ENCODE measurements at places on chromosomes 3 and 15.

GRCh38 chr15:40545457-40545856, 19.4 kb downstream of the CCDC32 start:
- DNase-seq, result no peak

- no peak for DNase-seq
These were observed 746.4 kb upstream of the NR2F2 start for GRCh38 chr15:95584088-95584487.

- DNase-seq, result no peak
These were observed 418.2 kb downstream of the EPHA3 start for GRCh38 chr3:89525609-89526008.

DNA sequence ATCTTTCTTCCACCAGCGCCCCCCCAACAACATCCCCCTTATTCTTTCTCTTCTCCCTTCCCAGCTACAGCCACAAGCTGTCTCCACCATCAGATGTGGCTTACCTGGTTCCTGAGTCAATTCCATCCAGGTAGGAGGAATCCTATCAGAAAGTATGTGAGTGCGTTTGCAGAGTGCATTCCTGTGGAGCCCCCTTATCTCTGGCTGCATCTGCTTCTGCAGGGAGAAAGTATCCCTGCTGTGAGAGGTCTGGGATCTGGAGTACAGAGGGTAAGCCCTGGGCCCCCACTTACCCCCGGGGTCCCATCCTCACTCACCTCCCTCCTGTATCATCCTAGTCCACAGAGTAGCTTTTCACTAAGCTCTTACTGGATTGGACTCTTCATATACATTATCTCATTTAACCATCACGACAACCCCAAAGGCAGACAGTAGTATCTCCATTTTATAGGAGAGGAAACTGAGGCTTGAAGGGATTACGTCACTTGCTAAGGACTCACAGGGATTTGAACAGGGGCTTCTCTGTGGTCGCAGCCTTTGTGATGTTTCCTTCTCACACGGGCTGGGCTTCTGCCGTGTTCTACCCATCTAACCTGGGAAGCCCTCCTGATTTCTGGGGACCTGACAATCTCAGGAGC, 22.2 kb upstream of the MAGEF1 start:
- DNase-seq, result no peak

GRCh38 chr3:195033531-195034091, 237.3 kb downstream of the XXYLT1 start:
- no peak for DNase-seq

DNA sequence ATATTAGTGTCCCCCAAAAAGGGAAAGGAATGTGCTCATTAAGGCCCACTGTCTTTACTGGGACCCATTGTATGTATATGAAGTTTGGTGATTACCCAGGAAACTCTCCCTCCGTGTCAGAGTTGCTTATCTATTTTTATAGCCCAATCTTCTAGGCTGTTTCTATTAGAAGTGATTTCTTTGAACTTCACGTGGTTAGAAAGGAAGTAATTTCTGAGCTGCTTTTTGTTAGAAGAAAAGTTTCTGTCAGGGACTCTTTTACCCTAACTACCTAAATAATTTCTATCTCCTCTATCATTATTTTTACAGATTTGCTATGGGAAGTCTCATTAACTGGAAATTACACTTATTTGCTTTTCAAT, 17.7 kb upstream of the SENP7 start:
- no peak for DNase-seq

DNA sequence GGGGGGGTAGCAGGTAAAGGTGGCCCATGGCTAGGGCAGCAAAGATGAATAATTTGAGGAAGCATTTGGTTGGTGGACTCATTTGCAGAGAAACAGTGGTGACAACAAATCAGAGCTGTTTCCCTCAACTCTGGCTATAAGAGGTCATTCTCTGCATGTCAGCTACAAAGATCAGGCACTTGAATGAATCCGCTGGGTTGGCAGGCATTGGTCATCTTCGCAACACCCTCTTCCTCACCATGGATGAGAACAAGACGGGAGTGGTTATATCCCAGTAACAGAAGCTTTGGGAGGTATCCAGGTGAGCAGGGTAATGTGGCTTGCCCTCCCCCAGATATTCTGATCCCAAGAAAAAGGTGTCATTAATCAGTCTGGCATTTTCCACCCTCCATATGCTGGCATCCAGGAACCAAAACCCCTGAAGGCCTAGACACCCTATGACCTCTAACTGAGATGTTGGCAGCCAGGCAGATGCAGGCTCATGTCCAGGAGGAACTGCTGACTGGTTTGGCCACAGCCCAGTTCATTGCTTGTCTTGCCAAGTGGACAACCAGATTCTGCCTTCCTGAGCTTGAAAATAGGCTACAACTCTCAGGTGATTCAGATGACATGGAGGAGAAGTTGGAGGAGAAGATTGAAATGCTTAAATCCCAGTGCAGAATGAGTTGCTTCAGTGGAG, 108.9 kb upstream of the TRIM42 start:
- DNase-seq, result no peak

GRCh38 chr3:100533176-100533575, 40.8 kb downstream of the TMEM45A start:
- no peak for DNase-seq

GRCh38 chr3:120909602-120909878, 1.5 kb downstream of the STXBP5L start:
- DNase-seq, result no peak

- no peak for DNase-seq
These were observed 39.1 kb downstream of the CFAP91 start for GRCh38 chr3:119741657-119742590.

- DNase-seq, result peak; percentile 39
These were observed 35.0 kb upstream of the ABHD17C start for GRCh38 chr15:80660119-80660518.

DNA sequence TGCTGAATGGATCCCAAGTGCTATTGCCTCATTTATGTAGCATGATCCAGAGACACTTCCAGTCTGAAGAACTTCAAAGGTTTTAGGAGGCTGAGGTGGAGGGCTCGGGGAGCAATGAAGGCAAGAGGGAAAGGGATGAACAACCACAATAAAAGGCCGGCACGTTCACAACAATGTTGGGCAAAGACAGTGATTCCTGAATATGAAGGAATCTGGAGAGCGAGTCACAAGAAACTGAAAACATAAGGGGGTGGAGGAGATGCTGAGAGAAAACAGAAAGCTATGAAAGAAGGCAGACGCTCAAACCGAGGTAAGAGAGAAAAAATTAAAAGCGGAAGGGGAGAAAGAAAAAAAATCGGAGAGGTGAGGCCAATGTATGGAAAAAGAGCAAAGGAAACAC, 120.1 kb downstream of the GREM1 start:
- DNase-seq, result no peak

DNA sequence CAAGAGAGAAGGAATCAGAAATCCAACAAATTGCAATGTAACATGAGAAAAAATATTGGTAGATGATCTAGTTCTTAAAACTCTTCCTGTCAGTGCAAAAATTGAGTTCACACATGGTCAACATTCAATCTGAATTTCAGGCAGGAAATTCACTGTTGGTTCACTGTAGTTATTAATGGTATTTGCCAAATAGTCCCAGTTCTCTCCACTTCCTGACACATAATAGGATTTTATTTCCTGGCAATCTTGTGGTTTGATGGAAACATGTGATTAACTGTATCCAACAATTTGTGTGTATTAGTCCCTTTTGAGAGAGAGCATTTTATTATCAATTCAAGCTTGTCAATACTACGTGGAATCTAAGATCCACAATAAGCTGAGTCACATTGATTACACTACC, 1103.1 kb downstream of the ROBO2 start:
- no peak for DNase-seq

- no peak for DNase-seq
These were observed 382.1 kb downstream of the GAP43 start for GRCh38 chr3:116005404-116005803.

DNA sequence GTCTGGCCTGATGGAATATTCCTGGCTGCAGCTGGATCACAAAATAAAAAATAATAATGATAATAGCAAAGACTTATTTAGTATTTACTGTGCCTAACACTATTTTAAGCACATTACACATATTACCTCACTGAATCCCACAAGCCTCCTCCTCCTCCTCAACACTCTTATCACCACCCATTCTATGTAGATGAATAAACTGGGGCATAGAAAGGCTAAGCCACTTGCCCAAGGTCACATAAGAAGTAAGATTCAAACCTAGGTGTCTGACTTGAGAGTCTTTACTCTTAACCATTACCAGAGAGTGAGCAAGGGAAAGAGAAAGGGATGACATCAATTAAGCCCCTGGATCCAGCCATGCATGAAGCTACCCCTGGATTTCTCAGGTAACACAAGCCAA, 493.1 kb downstream of the SHQ1 start:
- no peak for DNase-seq

DNA sequence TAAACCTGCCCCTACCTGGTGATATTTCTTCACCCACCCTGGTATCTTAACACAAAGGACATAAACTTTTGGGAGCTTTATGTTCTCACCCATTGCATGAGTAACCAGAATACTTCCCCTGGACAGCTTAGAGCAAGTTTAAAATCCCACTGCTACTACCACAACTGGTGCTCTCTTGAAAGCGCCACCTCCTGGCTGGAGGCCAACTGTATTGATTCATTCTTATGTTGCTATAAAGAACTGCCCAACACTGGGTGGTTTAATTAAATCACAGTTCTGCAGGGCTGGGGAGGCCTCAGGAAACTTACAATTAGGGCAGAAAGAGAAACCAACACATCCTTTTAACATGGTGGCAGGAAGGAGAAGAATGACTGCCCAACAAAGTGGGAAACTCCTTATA, 592.4 kb downstream of the EPHA3 start:
- no peak for DNase-seq

GRCh38 chr3:125403789-125404188, 28.7 kb upstream of the ZNF148 start:
- DNase-seq, result peak; percentile 15

DNA sequence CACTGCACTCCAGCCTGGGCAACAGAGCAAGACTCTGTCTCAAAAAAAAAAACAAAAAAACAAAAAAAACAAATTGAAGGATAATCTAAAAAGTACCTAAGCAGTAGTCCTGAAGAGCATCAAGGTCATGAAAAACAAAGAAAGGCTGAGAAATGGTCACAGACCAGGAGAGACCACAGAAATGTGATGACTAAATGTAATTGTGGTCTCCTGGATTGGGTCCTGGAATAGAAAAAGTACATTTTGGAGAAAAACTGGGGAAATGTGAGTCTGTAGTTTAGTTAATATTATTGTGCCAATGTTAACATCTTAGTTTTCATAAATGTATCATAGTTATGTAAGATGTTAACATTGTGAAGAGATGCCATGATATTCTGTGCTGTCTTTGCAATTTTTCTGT, 267.5 kb upstream of the NR2E3 start:
- DNase-seq, result no peak

DNA sequence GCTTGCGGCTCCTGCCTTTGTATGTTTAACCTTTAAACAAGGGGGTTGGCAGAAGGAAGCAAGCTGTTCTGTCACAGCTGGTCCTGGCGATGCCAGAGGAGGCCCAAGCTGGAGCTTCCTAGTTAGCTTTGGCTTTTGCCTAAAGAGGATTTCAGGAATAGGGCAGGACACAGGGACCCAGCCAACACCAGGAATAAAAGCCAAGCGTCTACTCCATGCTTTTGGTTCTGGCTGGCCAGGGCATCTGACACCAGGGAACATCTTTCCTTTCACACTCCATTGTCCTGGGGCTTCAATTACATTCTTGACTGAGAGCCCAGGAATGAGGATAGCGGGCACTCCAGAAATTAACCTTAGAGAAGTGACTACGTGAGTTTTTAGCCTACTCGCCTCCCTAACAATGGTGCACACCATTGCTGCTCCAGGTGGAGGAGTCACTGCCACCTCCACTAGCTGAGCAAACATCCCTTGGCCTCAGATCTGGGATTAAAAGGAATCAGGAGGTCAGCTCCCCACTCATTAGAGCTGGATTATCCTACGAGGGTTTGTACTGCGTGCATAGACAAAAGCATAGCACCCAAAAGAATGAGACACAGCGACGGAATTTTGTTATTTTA, 38.2 kb downstream of the TPM1 start:
- no peak for DNase-seq

DNA sequence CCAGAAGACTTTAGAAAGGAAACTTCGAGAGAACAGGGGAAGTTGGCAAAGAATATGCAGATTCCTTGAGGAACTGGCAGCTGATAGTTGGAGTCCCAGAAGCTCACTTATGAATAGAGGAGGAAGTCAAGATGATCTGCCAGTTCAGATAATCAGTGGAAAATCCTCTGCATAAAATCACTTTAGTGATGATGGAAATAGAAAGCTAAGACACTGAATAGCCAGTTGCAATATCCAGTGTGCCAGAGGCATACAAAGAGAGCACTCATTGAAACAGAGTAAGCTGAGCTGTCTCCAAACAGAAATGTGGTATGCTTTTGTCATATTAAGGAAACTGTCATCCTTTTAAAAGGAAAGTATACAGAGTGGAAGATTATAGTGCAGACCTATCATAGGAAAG, 1207.6 kb downstream of the OTOL1 start:
- no peak for DNase-seq

- no peak for DNase-seq
These were observed 283.3 kb upstream of the ROBO2 start for GRCh38 chr3:76756577-76756976.

GRCh38 chr3:9211155-9211950, 38.1 kb downstream of the SRGAP3 start:
- no peak for DNase-seq

DNA sequence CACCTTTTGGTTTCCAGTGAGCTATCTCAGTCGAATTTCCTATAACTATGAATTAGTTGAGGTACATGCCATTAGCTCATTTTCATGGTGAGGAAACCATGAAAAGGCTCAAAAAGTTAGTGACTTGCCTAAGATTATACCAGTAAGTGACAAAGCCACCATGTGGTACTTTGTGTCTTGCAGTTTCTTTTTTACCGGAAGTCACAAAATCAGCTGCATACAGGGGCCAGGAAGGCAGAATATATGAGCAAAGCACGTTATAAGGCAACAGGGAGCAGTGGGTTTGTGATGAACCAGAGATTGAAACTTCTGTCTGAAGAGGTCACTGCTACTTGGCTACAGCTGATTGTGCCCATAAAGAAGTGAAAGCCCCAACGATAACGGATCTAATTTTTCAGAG, 50.3 kb downstream of the CMTM8 start:
- no peak for DNase-seq

DNA sequence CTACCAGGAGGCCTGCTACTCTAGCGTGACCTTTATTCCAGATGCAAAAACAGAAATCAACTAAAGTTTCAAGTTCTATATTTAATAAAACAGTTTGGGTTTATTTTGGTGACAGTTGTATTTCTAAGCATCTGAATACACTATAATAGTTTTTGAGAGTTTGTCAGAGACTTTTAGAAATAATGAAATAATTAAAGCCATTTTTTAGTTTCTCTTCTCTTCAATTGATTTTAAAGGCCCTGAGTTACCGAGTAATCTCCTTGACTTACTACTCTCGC, 523.4 kb downstream of the CADM2 start:
- no peak for DNase-seq

DNA sequence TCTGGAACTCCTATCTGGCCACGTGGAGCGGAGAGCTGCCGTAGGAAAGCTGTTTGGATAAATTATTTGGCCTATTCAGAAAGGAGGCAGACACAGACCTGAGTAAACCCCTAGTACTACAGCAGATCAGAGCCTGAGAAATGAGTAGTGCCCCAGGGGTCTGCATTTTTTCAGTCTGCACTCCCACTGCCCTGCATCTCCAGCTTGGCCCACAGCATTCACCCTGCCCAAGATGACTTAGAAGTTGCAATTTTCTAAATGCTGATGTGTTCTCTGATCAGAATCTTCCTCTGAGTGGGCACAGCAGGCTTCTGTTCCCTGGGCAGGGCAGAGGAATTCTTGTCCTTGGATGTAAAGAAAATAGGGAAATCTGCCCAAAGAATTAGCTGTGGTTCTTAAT, 55.1 kb upstream of the PIK3CB start:
- DNase-seq, result no peak

GRCh38 chr15:81749716-81750375, 296.0 kb downstream of the MEX3B start:
- DNase-seq, result no peak

Data from HTR-8/SVneo (cell line).